Right kidney (tissue), 9 donors: ENCODE measurements at places on chromosomes 16 and 17.

DNA sequence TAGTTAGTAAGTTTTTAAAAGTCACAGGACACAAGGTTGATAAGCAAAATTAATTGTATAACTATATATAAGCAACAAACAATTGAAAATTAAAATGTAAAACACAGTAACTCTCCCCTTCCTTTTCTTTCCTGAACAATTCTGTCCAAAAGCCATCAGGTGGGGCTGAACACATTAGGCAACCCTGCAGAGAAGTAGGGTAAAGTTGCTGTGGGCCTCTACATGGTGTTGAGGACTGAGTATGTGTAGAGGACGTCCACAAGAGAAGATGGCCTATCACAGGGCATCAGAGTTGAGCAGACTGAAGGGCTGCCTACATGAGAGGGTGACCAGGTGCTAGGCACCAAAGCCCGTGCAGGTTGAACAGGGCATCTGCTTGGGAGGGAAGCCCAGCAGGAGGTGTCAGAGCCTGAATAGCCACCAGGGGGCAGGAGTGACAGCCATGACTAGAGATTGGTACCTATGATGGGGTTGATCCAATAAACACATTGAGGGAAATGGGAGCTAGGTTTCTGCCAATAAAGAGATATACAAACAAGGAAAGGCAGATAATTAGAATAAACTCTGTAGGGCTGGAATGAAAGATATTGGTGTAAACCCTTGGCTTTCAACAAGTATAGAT is 415.1 kb downstream of the NPIPA8 start:
- DNase-seq: no peak

DNA sequence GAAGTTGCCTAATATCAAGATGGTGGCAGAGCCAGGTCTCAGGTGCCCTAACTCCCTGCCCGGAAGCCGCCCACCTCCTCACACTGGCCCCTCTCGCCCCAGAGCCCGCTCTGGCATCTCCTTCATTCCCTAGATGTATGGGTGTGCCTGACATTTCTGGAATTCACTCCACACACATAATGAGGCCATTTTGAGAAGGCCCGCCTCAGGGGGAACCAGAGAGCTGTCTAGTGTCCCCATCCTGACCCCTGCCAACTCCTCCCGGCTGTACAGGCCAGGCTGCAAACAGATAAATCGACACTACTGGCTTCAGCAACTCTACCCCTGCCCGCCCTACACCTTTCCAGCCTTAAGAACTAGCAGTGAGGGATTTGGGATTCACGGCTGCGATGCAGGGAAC is 7.7 kb downstream of the WNT3 start:
- DNase-seq: no peak

- peak; percentile 78 for DNase-seq
These were observed 1.4 kb upstream of the HS3ST3B1 start for GRCh38 chr17:14299280-14300141.

- no peak for DNase-seq
These were observed 261.8 kb upstream of the PSMD7 start for GRCh38 chr16:74034862-74035261.

GRCh38 chr16:11347831-11348230 is 2.6 kb downstream of the RMI2 start:
- DNase-seq: no peak

DNA sequence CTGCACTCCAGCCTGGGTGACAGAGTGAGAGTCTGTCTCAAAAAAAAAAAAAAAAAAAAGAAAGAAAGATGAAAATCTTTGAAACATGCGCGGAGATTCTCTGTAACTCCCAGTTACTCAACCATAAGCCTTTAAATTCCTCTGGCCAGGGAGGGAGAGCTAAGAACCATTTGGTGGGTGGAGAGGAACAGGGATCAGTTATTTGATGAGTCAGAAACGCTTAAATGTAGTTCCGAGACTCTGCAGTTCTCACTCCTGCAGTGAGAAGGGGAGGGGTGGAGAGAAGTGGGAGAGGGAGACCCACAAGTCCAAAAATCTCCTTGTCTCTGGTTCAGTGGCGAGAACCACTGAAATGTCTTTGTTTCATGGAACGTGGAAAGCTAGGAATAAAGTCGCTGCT is 266.7 kb downstream of the SOX9 start:
- no peak for DNase-seq

GRCh38 chr17:70375406-70375805 is 206.1 kb downstream of the KCNJ2 start:
- no peak for DNase-seq

DNA sequence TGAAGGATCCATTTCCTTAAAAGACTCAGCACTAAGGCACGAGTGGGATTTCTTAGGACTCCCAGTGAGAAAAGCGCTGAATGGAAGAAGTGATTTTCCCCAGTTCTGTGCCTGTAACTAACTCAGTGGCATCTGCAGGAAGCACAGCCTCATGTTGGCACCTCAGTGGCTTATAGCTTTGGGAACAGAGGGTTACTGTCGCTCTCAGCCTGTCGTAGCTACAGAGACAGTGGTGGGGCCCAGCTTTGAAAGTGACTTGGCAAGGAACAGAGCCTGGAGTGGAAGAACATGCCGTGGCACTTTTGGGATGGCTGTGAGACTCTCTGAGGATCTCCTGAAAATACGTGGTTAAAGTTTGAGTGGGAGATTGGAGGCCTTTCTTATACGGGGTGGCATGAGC is 242.4 kb upstream of the MYOCD start:
- DNase-seq: no peak

DNA sequence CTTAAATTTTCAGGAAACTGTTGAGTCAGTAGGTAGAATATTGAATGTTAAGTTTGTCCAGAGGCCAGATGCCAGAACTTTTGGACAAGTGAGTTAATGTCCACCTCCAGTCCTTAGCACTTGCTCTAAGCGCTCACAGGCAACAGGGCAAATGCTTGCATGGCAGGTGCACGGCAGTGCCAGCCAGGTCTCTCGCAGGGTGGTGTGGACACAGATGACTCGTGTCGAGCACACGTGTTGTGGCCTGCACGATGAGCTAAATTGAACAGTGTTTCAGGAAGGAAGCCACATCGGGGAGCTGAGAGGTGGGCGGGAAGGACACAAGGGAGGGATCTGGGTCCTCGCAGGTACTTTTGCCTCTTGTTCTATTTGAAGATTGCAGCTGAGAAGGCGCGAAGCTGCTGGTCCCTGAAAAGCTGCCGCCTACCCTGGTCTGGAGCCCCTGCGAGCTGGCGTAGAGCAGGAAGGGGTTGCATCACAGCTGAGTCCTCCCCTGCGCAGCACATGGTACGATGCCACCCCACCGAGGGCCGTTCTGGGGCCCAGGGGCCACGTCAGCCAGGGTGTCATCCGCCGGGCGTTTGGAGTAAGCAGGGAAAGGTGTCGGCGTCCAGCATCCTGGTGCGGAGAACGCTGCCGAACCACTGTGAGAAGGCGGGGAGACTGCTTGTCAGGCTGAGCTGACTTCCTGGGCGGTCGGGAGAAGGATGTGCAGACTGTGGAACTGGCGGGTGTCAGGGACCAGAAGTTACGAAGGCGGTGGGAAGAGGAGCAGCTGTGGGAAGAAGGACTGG is 6.3 kb downstream of the RAB40C start:
- DNase-seq: no peak

GRCh38 chr17:48021934-48022333 is 15.7 kb downstream of the COPZ2 start:
- no peak for DNase-seq

GRCh38 chr17:50350733-50351132 is 4.8 kb downstream of the XYLT2 start:
- DNase-seq: no peak

- no peak for DNase-seq
These were observed 168.0 kb upstream of the IRX3 start for GRCh38 chr16:54454616-54455015.

DNA sequence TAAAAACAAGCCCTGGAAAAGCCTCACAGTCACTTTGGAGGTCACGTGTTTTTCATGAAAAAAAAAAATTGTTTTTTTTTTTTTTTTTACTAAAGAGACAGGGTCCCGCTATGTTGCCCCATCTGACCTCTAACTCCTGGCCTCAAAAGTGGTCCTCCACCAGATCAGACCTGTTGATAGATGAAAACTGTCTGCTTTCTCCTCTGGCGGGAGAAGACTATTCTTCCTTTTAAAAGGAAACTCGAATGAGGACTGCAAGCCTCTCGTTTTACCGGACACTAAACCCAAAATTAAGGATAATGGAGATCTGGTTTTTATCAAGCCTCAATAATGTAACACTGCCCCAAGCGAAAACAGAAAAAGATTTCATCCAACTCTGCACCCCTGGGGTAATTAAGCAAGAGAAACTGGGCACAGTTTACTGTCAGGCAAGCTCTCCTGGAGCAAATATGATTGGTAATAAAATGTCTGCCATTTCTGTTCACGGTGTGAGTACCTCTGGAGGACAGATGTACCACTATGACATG is 25.8 kb downstream of the ZCCHC14 start:
- no peak for DNase-seq

DNA sequence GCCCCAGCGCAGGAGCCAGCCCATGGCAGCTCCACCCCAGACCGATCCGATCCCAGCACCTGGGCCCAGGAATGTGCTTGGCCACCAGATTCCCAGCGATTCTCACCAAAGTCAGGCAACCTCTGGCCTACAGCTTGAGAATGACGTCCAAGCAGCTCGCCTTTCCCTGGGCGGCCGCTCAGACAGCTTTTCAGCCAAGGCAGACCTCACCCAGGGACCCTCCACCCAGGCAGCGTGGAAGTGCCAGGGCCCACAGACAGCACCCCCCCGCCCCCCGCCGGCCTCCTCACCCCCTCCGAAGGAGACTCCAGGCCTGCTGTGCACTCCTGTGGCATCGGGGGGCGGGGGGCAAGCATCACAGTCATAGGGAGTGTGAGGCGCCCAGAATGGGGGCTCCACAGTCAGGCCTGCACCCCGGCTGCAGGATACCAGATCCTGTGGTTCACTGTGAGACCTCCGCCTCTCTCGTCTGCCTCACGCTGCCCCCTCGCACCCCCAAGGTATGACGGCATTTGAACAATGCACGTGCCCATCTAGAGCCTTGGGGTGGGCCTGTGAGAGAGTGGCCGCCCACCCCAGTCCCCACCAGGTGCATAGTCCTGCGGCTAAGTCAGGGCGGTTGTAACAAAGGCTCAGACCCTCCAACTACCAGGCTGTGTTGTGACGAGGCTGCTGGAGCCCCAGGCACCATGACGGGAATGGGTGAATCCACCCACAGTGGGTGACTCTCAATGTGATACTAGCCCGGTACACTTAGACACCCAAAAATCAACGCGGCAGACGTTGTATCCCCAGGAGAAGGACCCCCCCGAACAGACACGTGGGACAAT is 6.0 kb downstream of the CEP295NL start:
- DNase-seq: no peak

GRCh38 chr17:12548558-12548957 is 117.1 kb upstream of the MYOCD start:
- DNase-seq: no peak

DNA sequence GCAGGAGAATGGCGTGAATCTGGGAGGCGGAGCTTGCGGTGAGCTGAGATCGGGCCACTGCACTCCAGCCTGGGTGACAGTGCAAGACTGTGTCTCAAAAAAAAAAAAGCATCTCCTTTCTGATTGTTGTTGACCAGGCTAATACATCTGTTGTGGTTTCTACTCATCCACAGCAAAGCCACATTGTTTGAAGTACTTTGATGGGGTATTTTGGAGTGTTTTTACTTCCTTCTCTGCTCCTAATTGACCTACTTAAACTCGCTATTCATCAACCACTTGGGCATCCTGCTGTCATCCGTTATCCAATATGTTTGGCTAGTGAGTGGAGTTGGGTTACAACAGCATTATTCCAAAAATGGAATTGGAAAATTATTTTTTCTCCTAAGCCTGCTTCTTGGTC is 3.5 kb upstream of the CDC27 start:
- DNase-seq: no peak

- DNase-seq: no peak
These were observed 13.1 kb upstream of the CTCF start for GRCh38 chr16:67549240-67549639.

DNA sequence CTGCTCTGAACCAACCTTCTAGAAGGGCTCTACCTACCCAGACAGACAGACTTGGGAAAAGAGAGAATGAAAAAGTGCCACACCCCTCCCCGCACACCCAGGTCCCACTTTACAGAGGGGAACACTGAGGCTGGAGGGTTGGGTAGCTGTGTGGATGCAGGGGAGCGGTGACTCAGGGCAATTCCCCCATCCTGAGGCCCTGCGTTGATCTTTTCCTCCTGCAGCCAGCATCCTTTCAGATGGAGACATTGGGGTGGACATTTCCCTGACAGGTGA is 10.0 kb downstream of the CETP start:
- no peak for DNase-seq

- no peak for DNase-seq
These were observed 14.3 kb downstream of the CMTM3 start for GRCh38 chr16:66618588-66619375.
